ENCODE measurements at places on chromosomes 11 and 22. TPM values are rescaled to one million over a fixed set of nuclear protein-coding genes. Genes with fewer than 3 reads are reported as not detected.

GRCh38 chr11:77669848-77670511 lies 32.4 kb upstream of the CLNS1A start:
- DNase-seq, result no peak

DNA sequence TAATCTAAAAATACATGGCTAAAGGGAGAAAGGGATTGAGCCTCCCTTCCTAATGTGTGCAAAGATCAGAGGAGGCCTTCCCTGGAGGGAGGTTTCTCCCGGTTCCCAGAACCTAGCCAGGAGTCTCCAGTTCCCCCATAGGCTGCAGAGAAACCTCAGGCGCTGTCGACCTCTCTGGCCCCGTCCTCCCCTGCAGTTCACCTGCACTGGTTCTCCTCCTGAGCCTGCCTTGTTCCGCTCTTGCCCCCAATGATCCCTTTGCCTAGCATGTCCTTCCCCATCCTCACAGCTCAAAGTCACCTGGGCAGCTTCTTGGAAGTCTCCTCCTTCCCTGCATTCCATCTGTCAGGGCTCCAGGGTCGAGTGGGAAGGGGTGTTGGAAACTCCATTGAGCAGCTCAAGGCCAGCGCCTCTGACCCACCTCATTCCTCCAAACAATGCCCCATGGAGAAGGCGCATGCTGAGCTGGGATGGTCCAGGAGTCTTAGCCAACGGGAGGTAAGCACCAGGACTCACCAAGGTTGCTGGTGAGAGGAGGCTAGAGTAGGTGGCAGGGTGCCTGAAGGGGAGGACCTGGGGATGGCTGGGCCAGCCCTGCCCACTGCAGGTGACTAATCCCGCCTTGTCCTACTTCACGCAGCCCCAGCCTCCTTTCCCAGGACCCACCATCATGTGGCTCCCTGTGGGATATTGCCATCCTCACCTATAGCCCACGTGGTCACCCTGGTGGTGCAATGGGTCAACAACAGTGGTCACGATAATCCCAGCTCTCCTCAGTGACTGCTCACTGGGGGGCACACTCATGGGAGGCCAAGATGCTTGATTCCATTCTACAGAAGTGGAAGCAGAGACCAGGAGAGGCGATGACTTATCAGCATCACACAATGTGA lies 15.4 kb downstream of the RSPH14 start:
- DNase-seq, result no peak

DDX25 gene
- polyA plus RNA-seq, result 5.5 TPM

AASDHPPT gene
- polyA plus RNA-seq, result 71.0 TPM

- no peak for DNase-seq
These were observed 18.9 kb downstream of the LIMK2 start for GRCh38 chr22:31230871-31231621.

DNA sequence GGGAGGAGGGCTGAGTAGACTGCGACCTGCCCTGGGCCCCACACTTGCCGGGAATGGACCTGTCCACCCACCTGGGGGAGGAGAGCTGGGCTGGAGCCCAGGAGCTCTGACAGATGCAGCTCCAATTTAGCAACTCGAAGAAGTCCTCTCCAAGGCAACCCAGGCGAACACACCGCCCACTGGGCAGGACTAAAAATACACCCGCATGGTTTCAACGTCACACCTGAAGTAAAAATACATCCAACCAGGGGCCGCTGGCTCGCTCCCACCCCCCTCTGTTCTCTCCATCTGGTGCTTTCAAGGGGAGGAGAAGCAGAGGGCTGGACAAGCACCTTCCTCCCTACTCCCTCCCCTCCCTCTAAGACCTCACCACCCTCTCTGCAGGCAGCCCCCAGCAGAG lies 119.9 kb downstream of the FEZ1 start:
- peak; percentile 83 for DNase-seq

C22orf31 gene
- 1.5 TPM for polyA plus RNA-seq

GAL3ST1 gene
- polyA plus RNA-seq, result 28.5 TPM

DNA sequence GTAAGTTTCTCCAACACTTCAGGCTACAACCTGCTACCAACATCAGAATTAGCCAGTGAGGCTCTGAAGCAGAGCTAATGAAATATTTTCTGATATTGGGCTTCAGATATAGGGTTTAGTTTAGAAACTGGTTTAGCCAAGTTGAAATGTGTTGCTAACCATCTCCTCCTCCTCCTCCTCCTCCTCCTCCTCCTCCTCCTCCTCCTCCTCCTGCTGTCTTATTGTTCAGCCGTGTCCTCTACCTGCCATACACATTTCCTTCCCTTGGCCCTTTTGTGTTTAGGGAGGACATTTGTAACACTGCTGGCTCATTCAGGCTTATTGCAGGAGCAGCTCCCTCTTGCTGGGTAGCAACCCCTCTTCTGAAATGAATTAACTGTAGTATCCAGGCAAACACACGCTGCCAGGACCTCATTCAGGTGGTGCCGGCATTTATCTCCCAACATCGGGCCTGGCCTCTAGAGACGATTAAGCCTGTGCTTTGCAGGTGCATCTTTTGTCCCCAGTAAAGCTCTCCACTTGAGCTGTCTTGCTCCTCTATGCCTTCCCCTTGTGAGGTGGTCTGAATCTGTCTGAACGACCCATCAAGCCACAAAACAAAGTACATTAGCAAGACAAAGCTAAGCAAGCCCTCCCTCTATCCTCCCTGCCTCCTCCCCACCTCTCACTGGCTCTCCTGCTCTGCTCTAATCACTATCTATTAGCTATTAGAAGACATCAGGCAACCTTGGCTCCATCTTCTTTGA lies 82.9 kb downstream of the KCNJ1 start:
- no peak for DNase-seq

NRGN gene
- polyA plus RNA-seq, result 27.5 TPM

GRCh38 chr22:32005453-32005852 lies 37.6 kb upstream of the SLC5A1 start:
- DNase-seq, result no peak

MS4A14 gene
- 0.27 TPM for polyA plus RNA-seq

GRCh38 chr11:46378811-46379481 lies 2.5 kb upstream of the MDK start:
- DNase-seq, result no peak

GRCh38 chr11:125174686-125175085 lies 10.1 kb downstream of the PKNOX2 start:
- no peak for DNase-seq

DNA sequence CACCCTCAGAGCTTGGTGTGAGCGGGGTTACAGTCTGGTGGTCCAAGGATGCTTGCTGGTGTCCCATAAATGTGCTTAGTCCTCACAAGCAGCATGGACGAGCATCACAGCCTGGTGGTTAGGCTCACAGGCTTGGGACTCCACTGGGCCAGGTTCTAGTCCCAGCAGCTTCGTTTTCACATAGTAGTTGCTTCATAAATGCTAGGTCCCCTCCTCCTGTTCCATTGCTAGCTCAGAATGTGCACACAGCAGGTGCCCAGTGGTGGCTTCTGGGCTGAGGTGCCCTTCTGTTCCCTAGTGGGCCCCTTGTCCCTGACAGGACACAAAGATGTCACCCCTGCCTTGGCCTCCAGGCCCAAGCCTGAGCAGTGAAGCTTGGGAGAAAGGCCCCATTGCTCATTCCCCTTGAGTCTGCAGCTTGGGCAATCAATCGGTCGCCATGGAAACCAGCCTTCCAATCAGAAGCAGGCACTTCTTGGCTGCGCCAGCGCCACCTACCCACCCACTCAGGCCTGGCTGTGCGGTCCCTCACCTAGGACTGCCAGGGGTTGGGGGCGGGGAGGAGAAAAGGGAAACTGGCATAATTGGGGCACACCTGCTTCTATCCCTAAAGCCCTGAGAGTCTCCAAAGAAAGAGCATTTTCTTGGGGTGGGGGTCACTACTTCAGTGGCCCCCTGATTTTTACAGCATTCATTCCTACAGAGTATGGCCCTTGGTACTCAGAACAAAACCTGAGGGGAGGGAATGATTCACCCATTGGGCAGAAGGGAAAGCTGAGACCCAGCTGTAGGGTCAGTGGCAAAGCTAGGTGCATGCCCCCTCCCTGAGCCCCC lies 48.1 kb downstream of the CYTH4 start:
- DNase-seq, result peak; percentile 78

DNA sequence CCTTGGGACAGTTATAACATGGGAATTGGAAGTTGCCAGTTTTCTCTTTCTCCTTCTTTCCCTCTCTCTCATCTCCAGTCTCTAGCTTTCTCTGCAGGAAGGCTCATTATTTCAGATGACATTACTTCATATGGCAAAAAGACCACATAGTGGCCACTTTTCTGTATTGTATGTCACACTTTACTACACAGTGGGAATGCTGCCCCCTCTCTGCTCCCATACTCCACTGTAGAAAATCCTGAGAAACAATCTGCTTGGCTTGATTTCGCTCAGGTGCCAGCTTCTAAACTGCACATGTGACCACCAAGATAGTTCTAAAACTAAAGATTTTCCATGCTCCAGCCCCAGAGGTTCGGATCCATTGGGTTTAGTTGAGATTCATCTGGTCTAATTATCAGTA lies 860.7 kb upstream of the CCDC90B start:
- no peak for DNase-seq

DNA sequence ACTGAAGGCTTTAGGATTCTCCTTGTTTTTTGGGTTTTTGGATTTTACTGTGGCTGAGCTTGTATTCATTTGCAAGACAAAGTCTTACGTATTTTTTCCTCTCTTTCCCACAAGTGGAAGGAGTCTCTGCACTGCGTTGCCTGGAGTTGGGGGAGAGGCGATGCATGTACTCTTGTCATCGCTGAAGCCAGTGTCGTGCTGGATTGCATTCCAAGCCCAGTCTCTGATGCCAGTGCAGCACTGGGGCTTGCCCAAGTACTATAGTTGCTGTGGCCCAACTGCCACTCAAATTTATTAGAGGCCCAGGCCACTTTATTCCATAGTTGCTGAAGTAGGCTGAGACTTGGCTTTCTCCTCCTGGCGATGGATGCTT lies 230.2 kb downstream of the DYNC2H1 start:
- no peak for DNase-seq

- peak; percentile 50 for DNase-seq
These were observed 886 bp downstream of the SHISA8 start for GRCh38 chr22:41913842-41914534.

OR8G5 gene
- polyA plus RNA-seq, result not detected

DNA sequence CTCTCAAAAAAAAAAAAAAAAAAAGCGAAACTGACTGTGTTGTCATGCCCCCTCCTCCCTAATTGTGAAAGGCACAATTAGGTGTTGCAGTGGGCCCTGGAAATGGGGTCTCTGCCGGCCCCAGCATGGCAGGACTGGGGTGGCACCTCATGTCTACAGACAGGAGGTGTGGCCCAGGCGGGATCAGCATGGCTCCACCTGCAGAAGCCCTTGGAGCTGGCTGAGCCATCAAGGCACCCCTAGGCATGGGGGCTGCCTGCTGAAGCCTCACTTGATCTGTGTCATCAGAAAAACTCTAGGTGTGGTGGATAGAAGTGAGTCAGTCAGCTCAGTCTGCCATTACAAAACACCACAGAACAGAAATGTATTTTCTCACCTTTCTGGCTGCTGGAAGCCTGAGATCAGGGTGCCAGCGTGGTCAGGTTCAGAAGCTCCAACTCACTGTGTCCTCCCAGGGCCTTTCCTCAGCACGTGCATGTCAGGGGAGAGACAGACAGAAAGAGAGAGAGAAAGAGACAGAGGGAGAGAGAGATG lies 10.1 kb upstream of the B4GALNT4 start:
- DNase-seq, result no peak

DNA sequence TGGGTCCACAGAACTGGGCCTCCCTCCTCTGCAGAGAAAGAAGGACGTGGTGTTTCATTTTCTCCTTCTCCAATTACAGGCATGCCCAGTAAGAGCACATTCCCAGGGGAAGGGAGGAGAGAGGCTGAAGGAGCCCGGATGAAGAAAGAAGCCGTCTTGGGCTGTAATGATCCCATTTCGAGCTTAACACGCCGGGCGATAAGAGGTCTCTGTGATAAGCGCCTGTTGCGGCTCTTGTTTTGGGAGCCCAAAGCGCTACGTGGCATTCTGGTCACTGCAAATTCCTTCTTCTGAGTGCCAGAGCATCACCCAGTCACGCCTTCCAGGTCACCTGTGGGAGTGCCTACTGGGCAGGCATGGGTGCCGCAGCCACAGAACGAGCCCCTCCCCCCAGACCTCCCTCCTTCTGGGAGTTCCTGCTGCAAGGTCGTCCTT lies 57.5 kb downstream of the ANO1 start:
- DNase-seq, result no peak

DNA sequence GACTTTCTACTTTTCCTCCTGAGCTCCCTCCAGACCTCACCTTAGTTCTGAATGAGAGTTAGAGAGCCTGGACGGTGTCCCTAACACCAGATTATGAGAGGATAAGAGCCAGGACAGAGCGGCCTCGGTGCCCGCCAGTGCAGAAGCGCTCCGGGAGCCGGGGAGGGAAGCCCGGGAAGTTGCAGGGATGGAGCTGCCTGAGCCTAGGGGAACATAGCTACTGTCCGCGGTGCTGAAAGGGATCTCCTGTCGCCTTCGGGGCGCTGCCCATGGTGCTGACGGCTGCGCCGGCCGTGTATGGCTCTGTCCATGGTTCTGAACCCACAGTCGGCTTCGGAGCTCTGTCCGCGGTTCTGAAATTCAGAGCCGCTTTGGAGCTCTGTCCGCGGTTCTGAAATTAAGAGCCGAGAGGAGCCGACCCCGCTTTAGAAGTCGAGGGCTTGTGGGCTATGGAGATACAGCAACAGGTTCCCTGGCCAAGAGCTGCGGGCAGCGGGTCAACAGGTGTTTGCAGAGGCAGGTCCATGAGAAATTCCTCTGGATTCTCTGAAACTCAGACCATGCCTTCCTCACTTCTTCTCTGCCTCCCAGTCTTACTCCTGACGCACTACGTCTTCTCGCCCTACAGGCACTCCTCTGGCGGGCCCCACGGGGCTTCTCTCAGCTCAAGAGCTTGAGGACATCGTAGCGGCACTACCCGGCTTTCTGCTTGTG lies 814 bp downstream of the NPAS4 start:
- peak; percentile 92 for DNase-seq

DNA sequence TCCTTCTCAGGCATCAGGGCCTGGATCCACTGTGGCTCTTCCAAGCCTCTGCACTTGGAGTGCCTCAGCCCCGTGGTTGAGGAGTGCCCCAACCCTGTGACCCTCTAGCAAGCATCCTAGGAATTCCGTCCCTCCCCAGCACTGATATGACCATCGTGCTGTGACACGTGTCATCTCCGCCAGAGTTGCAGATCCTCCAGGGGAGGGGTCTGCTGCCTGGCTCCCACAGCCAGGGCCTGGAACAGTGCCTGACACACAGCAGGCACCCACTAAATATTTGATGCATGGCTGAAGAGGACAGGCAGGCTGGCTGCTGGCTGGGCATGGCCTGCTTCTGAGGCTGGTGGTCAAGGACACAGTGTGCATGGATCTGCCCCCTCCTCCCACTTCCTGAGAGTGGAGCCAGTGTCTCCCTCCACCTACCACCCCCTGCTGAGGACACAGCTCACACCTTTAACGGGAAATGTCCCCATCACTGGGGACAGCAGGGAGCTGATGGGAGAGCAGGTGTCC lies 1.7 kb upstream of the CD81 start:
- no peak for DNase-seq

- no peak for DNase-seq
These were observed 4.6 kb downstream of the CARD10 start for GRCh38 chr22:37514526-37515051.

- DNase-seq, result no peak
These were observed 982.2 kb downstream of the BRD1 start for GRCh38 chr22:48845356-48845936.

- no peak for DNase-seq
These were observed 14.1 kb downstream of the PATZ1 start for GRCh38 chr22:31332010-31332409.
